Stimulated activated CD4-positive, alpha-beta T cell treated with anti-CD3 and anti-CD28 coated beads, Interleukin-4, amount 100 ng/mL, for 24 hours (primary cell): ENCODE measurements at places on chromosomes 6 and 20.

GRCh38 chr6:169800116-169800667 is 48.8 kb downstream of the ERMARD start:
- DNase-seq, result no peak

DNA sequence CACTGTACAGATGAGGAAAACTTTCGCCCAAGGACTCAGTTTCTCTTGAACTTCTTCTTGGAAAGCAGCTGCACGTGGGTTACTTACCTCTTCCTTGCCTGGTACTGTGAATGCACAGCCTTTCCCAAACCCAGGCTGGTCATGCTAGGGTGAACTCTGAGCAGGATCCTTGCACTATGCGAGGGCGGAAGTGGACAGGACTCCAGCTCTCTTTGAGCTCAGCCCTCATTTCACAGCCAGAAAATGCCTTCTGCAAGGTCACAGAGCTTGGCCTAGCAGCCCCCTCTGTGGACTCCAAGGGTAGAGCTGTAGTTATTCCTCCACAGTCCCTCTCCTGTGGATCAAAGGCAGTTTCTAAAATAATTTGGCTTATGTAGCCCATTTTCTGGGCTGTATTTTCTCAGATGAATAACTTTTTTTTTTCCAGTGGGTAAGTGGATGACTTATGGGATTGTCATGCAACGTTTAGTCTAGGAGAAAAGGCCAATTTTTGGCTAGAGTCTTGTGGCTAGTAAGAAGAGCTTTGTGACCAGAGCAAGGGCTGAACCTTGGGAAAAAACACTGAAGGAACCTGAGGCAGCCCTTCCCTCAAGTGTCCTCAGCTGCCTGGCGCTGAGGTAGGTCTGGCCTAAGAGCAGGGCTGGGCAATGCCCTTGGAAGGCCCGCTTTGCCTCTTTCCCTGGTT is 172.7 kb downstream of the SCP2D1 start:
- DNase-seq, result no peak

- DNase-seq, result no peak
Observed at GRCh38 chr20:10812759-10813327, 139.0 kb upstream of the JAG1 start.

DNA sequence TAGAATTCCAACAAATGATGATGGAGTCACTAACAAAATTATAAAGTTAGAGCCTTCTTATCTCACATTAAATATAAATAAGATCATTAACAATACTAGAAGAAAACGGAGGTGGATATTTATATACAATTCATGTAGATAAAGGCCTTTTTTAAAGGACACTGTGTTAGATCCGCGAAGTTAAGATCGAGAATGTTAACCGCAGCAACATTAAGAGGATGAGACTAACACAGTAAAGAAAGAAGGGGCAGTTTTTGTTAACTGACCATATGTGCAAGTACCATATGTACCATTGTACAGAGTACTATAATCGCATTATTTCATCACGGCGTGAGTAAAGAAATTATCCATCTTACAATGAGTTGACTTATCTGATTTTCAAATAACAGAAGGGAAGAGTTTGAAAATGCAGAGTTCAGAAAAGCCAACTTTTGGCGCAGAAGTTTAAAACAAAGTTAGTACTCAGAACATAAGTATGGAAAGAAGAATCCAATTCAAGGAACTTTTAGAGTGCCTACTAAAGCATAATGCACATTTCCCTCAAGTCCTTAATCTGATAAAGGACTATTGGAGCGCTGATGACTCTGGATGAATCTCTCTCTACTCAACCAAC is 1.4 kb downstream of the FBXL4 start:
- DNase-seq, result no peak

DNA sequence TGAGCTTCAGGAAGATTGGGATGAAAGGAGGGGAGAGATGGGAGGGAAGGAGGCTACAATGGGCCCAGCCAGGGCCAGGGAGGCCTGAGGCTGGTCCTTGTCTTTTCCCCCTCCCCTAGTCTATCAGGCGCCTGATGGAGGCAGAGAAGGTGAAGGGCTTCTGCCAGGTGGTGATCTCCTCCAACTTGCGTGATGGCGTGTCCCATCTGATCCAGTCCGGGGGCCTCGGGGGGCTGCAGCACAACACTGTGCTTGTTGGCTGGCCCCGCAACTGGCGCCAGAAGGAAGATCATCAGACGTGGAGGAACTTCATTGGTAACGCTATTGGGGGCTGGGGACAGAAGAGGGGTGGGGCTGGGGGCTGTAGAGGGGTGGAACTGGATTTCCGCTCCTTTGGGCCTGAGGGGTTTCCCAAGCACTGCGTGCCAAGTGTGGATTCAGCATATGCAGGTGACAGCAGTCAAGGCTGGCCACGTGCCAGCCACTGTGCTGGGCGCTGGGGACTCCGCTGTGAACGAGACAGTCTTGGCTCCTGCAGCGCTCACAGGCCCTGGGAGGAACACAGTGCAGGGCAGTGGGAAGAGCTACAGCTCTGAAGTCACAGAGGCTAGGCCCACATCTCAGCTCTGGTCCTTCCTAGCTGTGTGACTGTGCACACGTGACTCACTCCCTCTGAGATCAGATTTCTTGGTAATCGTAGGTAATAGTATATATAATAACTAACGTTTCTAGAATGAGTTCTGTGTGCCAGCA is 22.7 kb downstream of the SLC12A5 start:
- DNase-seq, result no peak

- DNase-seq, result peak; percentile 79
Observed at GRCh38 chr20:47610247-47610944, 108.7 kb downstream of the NCOA3 start.

- DNase-seq, result no peak
Observed at GRCh38 chr6:35955071-35955470, 34.2 kb upstream of the SRPK1 start.

DNA sequence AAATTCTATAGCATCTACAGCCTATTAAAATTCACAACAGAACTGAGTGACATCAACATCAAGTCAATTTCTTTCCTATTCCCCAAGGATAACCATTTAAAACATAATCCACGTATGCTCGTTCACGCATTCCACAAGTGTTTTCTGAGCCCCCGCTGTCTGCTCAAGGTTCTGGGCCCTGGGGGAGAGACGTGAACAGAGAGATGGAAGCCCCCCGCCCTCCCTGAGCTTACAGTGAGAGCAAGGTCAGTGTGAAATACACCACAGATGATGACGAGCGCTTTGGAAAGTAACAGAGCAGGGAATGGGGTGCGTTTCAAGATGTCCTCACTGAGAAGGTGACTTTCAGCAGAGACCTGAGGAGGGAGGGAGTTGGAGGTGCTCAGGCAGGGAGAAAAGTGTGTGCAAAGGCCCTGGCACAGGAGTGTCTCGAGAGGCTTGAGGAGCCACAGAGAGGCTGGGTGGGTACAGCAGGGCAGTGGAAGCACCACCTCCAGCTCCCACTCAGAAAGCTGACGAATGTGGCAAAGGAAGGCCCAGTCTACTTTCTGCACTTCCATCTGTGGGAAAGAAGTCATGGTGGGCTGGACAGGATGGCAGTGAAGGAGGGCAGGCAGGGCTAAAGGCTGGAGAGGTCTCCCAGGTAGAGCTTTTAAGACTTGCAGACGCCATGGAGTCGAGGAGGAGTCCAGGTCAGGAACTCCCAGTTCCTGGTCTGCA is 88.3 kb downstream of the DLL1 start:
- peak; percentile 1 for DNase-seq

DNA sequence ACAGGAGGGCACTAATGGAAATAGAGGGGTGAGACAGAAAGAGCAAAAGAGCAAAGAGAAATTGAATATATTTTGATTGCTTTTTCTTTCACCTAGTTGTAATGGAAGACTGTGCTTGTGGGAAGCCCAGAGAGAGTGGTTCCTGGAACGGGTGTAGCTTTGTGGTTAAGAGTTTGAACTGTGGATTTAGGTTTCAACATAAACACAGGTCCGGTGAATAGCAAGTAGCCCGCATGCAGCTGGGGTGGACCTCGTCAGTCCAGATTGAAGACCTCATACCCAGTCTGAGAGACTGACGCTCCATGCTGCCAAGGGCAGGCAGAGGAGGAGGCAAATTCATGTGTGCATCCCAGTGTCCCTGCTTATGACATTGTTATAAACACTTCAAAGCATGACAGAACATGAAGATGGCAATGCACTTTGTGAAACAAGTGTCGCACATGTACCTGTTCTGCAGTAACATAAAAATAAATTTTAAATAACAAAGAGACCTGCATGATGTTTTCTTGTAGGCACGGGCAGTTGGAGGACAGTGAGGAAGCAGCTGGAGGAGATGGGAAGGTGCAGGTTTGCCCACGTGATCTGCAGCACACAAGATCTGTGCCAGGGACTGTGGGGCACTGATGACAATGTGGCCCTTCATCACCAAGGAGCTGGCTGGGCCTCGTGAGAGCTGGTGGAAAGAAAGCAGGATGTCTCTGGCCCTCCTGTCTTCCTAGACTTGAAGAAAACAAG is 220.5 kb upstream of the SSTR4 start:
- DNase-seq, result no peak

DNA sequence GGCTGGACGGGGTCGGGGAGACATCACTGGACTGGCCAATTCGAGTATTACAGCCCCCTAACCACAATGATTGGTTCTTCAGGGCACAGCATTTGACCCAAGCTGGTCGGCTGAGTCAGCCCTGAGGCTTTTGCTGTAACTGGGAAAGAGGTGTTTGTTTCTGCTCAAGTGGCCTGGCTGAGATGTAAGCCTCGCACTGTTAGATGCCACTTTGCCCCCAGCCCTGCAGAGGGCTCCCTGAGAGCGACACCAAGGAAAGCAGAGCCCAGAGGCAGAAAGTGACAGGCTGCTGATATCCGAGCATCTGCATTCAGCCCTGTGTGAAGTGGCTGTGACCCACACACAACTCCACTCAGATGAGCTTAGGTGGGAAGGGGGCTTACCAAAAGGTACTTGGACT is 19.4 kb downstream of the ERGIC3 start:
- no peak for DNase-seq

DNA sequence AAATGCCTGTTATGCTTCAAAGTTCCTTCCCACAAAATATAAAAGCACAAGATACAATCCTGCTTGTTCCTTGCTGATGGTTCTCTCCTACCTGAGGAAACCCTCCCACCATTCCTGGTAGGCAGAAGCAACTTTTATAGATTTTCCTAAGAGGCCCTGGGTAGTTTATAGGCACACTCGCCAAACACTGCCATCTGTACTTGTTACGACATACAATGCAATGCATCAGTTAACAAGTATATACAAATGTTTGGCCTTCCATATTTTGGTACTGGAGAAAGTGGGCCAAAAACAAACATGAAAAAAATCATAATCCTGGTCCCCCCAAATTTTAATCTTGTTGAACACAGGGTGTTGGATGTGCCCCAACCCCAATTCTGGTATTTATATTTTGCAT is 16.6 kb downstream of the MCM9 start:
- no peak for DNase-seq

DNA sequence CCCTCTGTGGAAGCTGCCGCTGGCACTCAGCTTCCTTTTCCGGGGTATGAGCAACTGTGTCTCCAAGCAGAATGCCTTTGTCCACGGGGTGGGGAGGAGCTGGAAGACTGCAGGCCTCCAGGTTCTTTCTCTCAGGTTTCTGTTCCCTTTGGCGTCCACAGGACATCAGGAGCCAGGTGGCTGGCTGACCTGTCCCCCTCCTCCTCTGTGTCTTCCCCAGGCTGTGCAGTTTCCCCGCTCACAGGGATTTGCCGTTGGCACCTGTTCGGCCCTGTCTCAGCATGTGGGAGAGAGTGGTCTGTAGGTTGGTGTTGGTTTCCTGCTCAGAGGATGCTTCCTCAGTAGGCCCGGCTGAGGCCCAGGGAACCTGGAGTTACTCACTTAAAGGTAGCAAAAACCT is 43.5 kb downstream of the CDS2 start:
- DNase-seq, result no peak

- DNase-seq, result no peak
Observed at GRCh38 chr20:22453244-22454080, 130.9 kb downstream of the FOXA2 start.

DNA sequence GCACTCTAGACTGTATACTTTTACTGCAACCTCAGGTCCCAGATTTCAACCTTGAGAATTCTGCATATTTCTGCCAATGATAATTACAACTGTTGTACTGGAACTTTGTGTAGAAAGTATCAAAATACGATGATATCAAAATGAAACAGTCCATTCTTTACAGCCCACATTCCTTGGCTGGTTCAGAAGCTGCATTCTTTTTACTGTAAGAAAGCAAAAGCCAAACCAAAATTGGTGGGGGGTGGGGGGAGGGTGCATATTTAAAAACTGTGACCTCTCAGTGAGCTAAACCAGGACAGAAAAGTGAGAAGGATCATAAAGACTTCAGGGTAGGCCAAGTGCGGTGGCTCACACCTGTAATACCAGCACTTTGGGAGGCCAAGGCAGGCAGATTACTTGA is 41.8 kb upstream of the UBR2 start:
- no peak for DNase-seq

GRCh38 chr6:79719248-79719960 is 88.3 kb downstream of the SH3BGRL2 start:
- DNase-seq, result no peak

DNA sequence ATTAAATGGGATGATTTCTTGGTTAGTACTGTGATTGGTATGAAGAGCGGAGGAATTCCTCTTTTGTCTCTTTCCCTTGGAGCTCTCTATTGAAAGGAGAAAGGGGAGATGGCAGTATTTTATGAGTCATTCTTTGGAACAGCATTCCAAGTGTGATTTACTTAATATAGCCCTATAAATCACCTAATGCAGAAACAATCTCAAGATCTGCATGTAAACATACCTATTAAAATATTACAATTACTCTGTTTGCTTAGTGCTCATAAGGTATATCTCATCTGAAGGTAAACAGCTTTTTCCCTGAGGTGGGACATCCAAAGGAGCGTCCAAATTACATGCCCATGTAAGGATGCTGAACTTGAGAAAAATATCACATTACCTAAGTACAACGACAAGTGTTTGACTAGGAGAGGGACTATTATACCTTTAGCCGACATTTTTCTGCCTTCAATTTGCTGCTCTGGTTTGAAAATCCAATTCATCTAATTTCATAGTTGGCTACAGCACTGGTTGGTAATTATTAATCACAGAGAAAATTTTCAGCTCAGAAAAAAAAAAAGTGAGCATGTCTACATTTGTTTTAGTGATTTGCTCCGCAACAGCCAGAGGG is 229.0 kb downstream of the FOXC1 start:
- no peak for DNase-seq

DNA sequence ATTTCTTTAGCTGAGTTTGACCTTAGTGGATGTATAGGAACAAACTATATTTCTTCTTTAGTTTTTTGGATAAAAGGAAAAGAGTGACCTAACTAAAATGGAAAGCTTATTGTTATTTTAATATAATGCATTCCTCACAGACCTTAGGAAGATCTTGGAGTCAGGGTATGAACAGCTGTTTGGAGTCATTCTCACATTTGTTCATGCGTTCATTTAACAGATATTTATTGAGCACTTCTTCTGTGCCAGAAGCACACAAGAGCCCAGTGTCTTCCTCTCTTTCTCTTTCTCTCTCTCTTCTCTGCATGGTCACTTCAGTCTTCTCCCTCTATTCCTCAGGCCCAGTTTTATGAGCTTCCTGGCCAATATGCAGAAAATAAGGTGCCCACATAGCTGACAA is 744.0 kb upstream of the MAP3K7 start:
- DNase-seq, result no peak

GRCh38 chr20:61490721-61491120 is 238.7 kb downstream of the CDH4 start:
- DNase-seq, result no peak
